ENCODE measurements at places on chromosomes 3 and 15. TPM values are rescaled to one million over a fixed set of nuclear protein-coding genes. Genes with fewer than 3 reads are reported as not detected.

DNA sequence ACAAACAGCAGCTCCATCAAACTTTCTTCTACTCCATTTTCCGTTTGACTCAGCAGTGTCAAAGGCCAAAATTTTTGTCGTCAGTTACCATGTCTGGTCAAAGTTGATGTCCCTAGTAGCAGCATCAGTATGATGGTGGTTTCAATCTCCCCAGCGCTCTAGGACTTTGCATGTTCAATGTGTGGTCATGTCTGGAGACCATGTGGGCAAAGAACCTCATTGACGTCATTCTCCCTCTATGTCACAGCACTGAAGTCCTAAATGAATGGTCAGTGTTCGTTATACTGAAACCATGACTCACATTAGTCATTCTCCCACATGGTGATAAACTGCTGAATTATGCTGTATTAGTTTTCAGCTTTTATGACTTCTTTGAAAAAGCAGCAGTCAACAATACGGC is 23.2 kb downstream of the SHC4 start:
- no peak for DNase-seq

GRCh38 chr15:89067751-89068150 is 20.5 kb upstream of the ABHD2 start:
- no peak for DNase-seq

DNA sequence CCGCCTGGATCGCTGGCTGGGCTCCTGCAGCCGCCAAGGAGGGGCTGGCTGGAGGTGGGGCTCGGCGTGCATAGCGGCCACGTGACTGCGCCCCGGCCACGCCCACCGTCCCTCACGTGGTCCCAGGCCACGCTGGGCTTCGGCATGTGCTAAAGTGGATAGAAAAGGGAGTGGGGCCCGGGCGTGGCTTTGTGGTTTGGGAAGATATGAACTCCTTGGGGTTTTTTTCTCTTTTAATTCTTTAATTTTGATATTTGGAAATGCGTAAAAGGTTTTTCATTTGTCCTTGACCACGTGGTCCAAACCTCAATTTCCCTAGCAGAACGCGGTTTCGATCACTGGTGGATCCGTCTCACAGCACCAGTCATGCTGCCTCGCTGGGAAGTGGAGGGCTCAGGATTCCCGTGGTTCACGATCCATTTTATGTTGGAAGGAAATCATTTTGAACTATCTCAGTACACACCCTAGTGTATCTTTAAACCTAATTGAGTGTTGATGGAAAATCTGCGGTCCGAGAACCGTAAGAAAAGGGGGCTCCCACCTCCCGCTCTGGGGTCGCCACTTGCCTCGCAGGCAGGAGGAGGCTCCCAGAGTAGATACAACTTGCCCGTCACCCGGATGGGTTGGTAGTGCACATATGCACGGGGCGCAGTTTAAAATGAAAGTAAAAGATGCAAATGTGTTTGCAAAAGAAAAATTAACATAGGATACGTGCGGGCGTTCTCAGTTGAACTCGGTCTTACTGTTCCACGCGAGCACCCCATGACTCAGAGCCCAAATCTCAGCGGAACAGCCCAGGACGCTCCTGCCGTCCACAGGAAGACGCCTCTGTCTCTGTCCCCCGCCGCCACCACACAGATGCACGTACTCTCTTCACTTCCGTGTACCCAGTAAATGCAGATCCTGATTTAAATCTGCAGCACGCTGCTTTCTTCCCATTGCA is 141.9 kb downstream of the PGPEP1L start:
- peak; percentile 76 for DNase-seq

GRCh38 chr15:77550301-77551251 is 82.1 kb downstream of the LINGO1 start:
- no peak for DNase-seq

GRCh38 chr3:70231266-70231701 is 81.2 kb downstream of the MDFIC2 start:
- no peak for DNase-seq

DNA sequence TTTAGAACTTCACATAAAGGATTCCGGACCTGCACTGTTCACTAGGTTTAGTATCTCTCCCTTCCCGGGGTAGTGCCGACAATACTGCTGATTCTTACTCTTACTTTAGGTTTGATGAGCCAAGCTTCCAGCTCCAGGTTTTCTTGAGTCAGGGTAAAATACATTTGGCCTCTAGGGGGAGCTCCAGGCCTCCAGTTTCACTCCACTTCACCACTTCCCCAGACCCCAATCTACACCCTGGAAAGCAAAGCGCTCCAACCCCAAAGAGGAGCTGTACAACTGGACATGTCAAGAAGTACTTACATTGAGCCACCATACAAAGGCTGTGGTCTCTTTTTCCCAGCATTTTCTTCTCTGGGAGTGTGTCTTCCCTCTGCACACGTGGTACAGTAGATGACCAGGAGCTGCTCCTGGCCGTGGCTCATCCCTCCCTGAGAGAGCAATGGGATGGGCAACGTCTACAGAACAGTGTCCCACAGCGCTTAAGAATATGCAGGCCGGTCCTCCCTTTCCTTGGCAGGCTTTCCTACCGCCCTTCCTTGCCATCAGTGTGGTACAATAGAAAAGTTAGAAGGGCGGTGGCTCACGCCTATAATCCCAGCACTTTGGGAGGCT is 93.9 kb upstream of the CCDC80 start:
- peak; percentile 62 for DNase-seq

GRCh38 chr15:70447521-70447920 is 315.8 kb downstream of the UACA start:
- no peak for DNase-seq

GRCh38 chr15:44207643-44208042 is 12.6 kb upstream of the FRMD5 start:
- DNase-seq = no peak

DNA sequence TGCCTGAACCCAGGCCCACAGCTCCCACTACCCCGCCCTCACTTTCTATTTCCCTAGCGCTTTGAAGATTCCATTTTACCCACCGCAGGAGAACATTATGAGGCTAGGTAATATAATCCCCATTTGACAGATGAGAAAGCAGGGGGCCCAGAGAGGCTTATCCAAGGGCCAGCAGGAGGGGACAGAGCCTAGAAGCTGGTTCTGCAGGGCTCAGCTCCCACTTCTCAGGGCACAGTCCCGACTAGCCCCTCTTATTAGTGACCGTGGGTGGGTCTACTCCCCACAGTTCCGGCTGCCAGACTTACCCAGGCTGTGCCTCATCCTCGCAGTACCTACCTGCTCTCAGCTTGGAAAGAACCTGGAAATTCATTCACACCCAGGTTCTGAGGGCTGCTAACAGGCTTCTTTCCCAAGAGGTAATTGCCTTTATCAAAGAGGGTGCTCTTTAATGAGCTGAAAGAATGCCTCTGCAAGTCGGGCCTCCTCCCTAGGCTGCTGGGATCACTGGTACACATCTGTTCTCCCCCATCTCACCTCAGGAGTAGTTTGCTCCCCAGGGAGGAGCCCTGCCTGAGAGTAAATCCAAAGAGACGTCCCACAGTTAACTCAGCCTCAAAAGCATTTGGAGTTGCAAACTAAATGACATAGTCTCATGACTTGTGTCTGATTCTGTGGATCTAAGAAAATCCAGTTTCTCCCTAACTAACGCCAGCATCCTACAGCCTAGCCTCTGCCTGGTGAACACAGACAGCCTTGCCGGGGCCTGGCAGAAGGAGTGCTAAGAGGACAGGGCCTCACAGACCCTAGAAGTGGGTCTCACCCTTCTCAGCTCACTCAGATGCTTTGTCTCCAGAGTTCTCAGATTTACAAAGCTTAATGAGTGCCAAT is 125.0 kb downstream of the CHSY1 start:
- DNase-seq = no peak

- DNase-seq = no peak
Measured at GRCh38 chr15:83249030-83249343, 35.5 kb downstream of the BNC1 start.

DNA sequence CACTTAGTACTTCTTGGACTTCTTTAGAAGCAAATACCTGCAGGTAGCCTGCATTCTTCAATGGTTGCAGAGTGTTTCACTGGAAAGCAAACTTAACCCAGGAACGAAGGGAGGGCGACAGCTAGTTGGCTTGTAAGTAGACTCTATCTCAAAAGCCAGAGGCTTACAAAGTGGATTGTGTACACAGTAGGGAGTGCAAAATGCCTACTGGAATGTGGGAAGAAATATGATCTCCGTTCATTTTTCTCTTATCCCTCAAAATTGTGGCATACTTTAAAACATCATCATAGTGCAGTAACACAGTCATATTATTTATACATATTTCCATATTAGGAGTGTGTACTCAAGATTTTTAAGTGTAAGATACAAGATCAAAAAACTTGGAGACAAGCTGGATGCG is 155.7 kb downstream of the LIPC start:
- no peak for DNase-seq

- no peak for DNase-seq
Measured at GRCh38 chr3:10553591-10554235, 48.3 kb upstream of the ATP2B2 start.

GRCh38 chr15:77659350-77660321 is 26.9 kb upstream of the LINGO1 start:
- DNase-seq = peak; percentile 42

DNA sequence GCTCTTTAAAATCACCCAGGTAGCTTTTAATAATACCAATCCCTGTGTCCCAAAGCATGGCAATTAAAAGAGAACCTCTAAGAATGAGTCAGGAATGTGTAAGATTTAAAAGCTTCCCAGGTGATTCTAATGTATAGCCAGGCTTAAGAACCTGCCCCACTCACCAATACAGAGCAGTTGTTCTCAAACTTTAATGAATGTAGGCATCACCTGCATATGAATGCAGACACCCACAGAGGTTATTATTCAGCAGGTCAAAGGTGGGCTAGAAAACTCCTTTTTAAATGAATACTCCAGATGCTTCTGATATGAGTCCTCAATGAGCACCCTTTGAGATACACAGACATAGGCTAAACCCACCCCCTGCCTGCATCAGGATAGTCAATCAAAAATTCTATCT is 298.1 kb upstream of the KCNMB2 start:
- no peak for DNase-seq

GRCh38 chr15:89551550-89551949 is 23.7 kb upstream of the TICRR start:
- no peak for DNase-seq

DNA sequence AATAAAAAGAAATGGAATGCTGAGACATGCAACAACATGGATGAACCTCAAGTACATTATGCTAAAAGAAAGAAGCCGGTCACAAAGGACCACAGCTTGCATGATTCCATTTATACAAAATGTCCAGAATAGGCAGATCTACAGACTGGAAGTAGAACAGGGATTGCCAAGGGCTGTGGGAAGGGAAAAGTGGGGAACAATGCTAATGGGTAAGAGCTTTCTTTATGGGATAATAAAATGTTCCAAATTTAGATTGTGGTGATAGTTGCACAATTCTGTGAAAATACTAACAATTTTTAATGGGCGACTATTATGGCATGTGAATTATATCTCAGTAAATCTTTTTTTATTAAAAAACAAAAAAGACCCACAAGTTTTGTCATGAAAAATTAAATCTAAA is 106.2 kb downstream of the TMCO5A start:
- no peak for DNase-seq

ZNF80 gene
- 0.09 TPM for total RNA-seq

IREB2 gene
- 39.8 TPM for total RNA-seq

STRIT1 gene
- 0.55 TPM for total RNA-seq

CYP11A1 gene
- total RNA-seq = 2.8 TPM

ERICH6 gene
- total RNA-seq = not detected

All from heart right ventricle (tissue), 16 donors.